ENCODE measurements at places on chromosomes 2 and 18. TPM values are rescaled to one million over a fixed set of nuclear protein-coding genes. Genes with fewer than 3 reads are reported as not detected.

- H3K4me1 ChIP-seq: no peaks in the 10 kb centered on the region
- H3K27ac ChIP-seq: no peak overlapping the region
- no peaks in the 10 kb centered on the region for H3K36me3 ChIP-seq
- H3K27me3 ChIP-seq: no peaks in the 10 kb centered on the region
- no peak overlapping the region for H3K4me3 ChIP-seq
- DNase-seq: no peak
These were observed 85.5 kb downstream of the MRO start for GRCh38 chr18:50734342-50734741.

Gene LYG2
- not detected for total RNA-seq

Gene FNDC4
- 0.15 TPM for total RNA-seq

GRCh38 chr2:85548608-85548900 lies 9.6 kb downstream of the MAT2A start:
- no peaks in the 10 kb centered on the region for H3K4me1 ChIP-seq
- no peak overlapping the region for H3K27ac ChIP-seq
- no peak overlapping the region for H3K4me3 ChIP-seq
- no peak for DNase-seq

DNA sequence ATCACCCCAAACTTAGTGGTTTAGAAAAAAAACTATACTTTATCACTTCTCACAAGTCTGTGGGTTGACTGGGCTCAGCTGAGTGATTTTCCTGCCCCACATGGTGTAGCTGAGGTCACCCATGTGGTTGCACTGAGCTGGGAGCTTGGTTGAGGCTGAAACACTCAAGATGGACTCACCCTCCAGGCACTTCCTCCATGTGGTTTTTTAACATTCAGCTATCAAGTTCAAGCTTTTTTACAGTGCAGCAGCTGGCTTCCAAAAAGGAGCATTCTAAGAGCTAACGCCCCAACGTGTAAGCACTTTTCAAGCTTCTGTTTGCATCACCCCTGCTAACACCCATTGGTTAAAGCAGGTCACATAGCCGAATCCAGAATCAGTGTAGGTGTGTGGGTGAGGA lies 105.9 kb upstream of the CREB1 start:
- DNase-seq: peak; percentile 5
- H3K27ac ChIP-seq: no peak overlapping the region
- no peaks in the 10 kb centered on the region for H3K4me1 ChIP-seq
- no peaks in the 10 kb centered on the region for H3K27me3 ChIP-seq

- no peak for DNase-seq
- no peak overlapping the region for H3K4me3 ChIP-seq
- H3K36me3 ChIP-seq: no peaks in the 10 kb centered on the region
These were observed 247.7 kb upstream of the STON1 start for GRCh38 chr2:48282161-48282680.
